A549 treated with Mapracorat at 1 μM for 4 hours (cell line): ENCODE measurements at places on chromosomes 5 and 9. TPM values are rescaled to one million over a fixed set of nuclear protein-coding genes. Genes with fewer than 3 reads are reported as not detected.

Gene GRIA1
- total RNA-seq = not detected in 5 replicates

Gene ADAMTS13
- 0.42 to 0.64 TPM (median 0.49 TPM) in 5 replicates for total RNA-seq

Gene DAB2IP
- total RNA-seq = 11.3 to 15.3 TPM (median 11.9 TPM) in 5 replicates

Gene ADRA1B
- 20.0 to 28.1 TPM (median 24.3 TPM) in 5 replicates for total RNA-seq

Gene SH3RF2
- 2.0 to 2.9 TPM (median 2.2 TPM) in 5 replicates for total RNA-seq

Gene PTGER4
- total RNA-seq = 3.6 to 5.1 TPM (median 4.5 TPM) in 5 replicates

Gene CCDC192
- total RNA-seq = not detected in 5 replicates

Gene REEP2
- 6.8 to 7.4 TPM (median 7.1 TPM) in 5 replicates for total RNA-seq

Gene TOR1B
- total RNA-seq = 21.4 to 26.4 TPM (median 24.9 TPM) in 5 replicates
